Activated naive CD4-positive, alpha-beta T cell treated with anti-CD3 and anti-CD28 coated beads for 36 hours (primary cell): ENCODE measurements at places on chromosomes 11 and 22. TPM values are rescaled to one million over a fixed set of nuclear protein-coding genes. Genes with fewer than 3 reads are reported as not detected.

EIF3M gene
- 342 TPM for total RNA-seq

GRCh38 chr22:27194096-27194748 lies 536.8 kb downstream of the MIAT start:
- no peak overlapping the region for H3K27ac ChIP-seq
- H3K36me3 ChIP-seq: no peaks in the 10 kb centered on the region

DNA sequence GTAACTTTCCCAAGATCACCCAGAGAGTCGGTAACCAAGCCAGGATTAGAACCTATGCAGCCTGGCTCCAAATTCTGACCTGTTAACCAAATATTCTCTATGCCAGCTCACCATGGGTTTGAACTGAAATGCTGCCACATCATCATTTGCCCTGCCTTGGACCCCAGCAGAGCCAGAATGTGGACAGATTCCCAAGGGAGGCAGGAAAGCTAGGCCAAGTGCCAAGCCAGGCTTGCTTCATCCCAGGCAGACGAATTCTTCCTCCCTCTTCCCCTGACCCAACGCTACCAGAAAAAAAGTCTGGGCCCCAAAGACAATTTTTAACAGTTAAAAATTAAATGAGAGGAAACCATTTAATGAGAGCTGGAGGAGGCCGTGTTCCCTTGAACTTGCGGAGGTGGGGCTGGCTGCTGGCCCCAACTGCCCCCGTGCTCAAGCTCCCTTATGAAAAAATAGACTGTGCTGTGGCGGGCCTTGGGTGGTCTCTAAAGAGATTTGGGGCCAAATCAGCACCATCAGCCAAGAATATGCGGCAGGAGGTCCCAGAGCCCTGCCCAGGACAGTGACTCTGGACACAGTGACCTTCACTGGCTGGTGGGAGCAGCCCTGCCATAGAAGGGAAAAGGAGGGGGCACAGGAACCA lies 184.1 kb upstream of the SYT13 start:
- no peak for DNase-seq
- no peak overlapping the region for H3K27ac ChIP-seq
- no peaks in the 10 kb centered on the region for H3K36me3 ChIP-seq
- peaks cover 5% of the 10 kb centered on the region for H3K27me3 ChIP-seq

DNA sequence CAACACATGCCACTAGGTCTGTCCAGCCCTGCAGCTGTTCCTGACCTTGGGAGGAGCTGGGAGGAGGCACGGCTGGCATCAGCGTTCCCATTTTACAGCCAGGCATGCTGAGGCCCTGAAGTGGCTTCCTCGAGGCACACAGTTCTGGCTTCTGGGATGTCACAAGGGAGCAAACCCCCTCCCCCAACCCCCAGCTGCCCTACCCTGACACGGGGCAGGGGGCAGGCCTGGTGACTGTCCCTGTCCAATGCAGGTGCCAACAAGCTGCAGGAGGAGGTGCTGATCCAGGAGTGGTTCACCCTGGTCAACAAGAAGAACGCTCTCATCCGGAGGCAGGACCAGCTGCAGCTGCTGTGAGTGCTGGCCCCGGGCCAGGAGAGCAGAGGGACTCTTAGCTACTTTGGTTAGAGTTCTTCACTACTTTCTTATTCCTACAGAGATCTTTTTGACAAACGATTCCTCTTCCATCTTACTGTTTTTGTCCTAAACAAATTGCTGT lies 5.3 kb downstream of the KCNK7 start:
- peak overlapping the region; percentile 51 for H3K27ac ChIP-seq
- H3K4me3 ChIP-seq: no peak overlapping the region
- H3K4me1 ChIP-seq: peaks cover 34% of the 10 kb centered on the region
- H3K36me3 ChIP-seq: no peaks in the 10 kb centered on the region
- H3K27me3 ChIP-seq: no peaks in the 10 kb centered on the region
